ENCODE measurements at places on chromosomes 16 and 17. TPM values are rescaled to one million over a fixed set of nuclear protein-coding genes. Genes with fewer than 3 reads are reported as not detected.

DNA sequence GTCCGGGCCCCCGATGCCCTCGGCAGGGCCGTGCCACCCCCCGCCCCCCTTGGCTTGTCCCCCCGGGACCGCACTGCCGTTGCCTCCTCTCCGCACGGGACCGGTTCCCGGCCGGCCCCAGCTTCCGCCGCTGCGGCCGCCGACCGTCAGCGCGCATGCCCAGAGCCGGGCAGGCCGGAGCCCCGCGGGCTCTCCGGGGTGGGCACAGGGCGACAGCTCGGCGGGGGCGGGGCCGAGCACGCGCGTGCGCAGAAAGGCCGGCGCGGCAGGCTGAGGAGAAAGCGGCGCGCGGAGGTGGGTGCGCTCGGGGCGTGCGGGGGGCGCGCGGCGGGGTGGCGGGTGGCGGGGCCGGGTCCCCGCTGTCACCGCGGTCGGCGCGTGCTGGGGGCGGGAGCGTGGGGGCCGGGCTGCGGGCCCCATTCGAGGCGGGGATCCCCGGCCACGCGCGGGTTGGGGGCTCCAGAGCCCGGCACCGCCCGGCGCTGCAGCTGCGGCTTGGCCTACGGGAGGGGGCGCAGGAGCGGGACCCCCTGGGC lies at the start of gene TBC1D24:
TSS of gene TBC1D24 (plus strand) at position 251 of the 536 bp plus-strand sequence. CDS start 21,022 bp downstream, outside the sequence.
- peaks cover 23% of the 10 kb centered on the region for H3K27me3 ChIP-seq
- H3K36me3 ChIP-seq, result no peaks in the 10 kb centered on the region
- peak; percentile 83 for DNase-seq

- no peak for DNase-seq
- H3K4me1 ChIP-seq, result no peaks in the 10 kb centered on the region
- H3K4me3 ChIP-seq, result no peak overlapping the region
- no peaks in the 10 kb centered on the region for H3K27me3 ChIP-seq
- no peaks in the 10 kb centered on the region for H3K36me3 ChIP-seq
Measured at GRCh38 chr16:83355570-83356218, 452.1 kb upstream of the HSBP1 start.

CACNG3 gene
- not detected for total RNA-seq

NAGS gene
- total RNA-seq, result 1.5 TPM

PLEKHH3 gene
- 1.8 TPM for total RNA-seq

DNA sequence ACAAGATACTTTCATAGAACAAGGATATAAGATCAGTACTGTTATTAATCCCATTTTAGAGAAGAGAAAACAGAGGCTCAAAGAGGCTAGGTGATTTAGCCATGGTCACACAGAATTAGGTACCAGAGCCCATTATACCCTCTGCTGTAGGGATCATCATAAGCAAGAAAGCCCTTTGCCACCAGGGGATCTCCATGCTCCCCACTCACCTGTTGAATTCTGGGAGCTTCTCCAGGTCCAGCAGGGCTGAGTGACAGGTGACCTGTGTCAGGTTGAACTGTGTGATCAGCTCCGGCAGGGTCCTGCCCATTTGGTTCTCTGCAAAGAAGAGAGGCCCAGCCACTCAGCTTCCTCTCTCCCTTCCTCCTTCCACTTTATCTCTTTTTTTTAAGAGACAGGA lies 22.2 kb upstream of the GGA2 start:
- no peaks in the 10 kb centered on the region for H3K4me1 ChIP-seq
- H3K36me3 ChIP-seq, result peaks cover 12% of the 10 kb centered on the region
- no peaks in the 10 kb centered on the region for H3K27me3 ChIP-seq

DNA sequence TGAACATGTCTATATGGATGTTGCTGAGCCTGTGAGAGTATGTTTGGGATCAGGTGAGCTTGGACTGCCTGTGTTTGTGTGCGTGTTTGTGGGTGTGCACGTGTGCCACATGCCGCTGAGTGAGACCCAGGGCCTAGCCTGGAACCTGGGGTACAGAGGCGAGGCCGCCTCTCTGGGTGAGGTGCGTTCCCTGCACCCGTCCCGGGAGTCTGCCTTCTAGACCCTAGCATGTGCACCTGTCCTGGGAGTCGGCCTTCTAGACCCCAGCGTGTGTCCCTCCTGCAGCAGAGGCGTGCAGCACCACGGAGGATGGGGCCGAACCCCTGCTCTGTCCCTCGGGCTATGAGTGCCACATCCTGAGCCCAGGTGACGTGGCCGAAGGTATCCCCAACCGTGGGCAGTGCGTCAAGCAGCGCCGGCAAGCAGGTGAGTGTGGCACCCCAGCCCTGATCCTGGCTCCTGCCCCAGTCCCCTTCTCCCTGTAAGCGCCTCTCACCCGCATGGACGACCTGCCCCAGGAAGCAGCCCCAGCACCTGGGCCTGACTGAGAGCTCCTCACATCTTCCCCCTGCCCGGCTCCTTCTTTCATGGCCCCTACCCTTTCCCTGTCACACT lies 24.6 kb downstream of the WFDC1 start:
- H3K4me1 ChIP-seq, result no peaks in the 10 kb centered on the region

DNA sequence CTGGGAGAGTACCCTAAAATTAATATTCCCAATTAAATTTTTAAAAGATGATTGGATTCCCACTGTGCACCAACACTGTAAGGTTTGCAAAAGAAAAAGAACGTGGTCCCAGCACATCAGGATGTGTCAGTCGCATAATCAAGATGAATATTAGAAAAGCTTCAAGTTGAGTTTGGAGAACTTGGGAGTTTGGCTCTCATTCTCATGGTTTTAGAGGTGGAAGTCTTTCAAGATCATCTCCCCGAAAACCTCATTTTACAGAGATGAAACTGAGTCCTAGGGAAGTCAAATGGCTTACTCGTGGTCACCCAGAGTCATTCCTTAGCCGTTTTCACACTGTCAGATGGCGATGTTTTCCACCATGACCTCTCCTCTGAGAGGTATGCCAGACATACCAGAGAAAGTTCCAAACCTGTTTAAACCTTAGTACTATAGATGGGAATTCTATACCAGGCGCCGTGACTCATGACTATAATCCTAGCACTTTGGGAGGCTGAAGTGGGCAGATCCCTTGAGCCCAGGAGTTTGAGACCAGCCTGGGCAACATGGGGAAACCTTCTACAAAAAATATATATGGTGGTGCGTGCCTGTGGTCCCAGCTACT lies 1.2 kb downstream of the SEC14L1 start:
- no peaks in the 10 kb centered on the region for H3K27me3 ChIP-seq
- peaks cover 73% of the 10 kb centered on the region for H3K36me3 ChIP-seq
- peak overlapping the region; percentile 82 for H3K27ac ChIP-seq
- DNase-seq, result no peak
- H3K4me1 ChIP-seq, result peaks cover 74% of the 10 kb centered on the region

GRCh38 chr16:62391940-62392339 lies 355.7 kb upstream of the CDH8 start:
- no peak overlapping the region for H3K27ac ChIP-seq
- no peak for DNase-seq
- H3K4me1 ChIP-seq, result no peaks in the 10 kb centered on the region
- no peaks in the 10 kb centered on the region for H3K27me3 ChIP-seq
- H3K4me3 ChIP-seq, result no peak overlapping the region
- no peaks in the 10 kb centered on the region for H3K36me3 ChIP-seq

VWA3A gene
- total RNA-seq, result 0.18 TPM

DNA sequence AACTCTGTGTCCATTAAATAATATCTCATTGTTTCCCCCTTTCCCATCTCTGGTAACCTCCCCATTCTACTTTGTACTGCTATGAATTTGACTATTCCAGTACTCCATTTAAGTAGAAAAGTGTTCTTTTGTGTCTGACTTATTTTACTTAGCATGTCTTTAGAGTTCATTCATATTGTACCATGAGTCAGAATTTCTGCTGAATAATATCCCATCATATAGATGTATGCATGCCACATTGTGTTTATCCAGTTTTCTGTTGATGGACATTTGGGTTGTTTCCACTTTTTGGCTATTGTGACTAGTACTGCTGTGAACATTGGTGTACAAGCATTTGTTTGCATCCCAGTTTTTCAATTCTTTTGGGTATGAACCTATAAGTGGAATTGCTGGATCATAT lies 6.0 kb downstream of the PPM1D start:
- H3K36me3 ChIP-seq, result peaks cover 12% of the 10 kb centered on the region
- DNase-seq, result no peak
- H3K27me3 ChIP-seq, result no peaks in the 10 kb centered on the region
- peaks cover 39% of the 10 kb centered on the region for H3K4me1 ChIP-seq

DNA sequence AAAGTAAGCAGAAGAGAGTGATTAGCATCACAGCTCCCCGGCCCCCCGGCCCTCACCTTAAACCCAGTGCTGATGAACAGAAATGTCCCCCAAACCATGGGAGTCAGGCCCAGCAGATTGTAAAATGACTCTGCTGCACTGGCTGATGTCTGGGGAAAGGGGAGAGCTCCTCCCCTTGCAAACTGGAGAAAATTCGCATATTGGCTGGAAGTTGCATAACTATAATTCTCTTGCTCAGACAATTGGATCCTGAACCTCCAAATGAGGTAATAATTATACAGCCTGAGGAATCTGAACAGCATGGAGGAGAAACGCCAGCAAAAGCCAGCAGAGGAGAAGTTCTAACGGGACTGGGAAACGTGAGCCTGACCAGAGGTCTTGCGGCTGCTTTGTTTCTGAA lies 109.7 kb downstream of the C16orf95 start:
- H3K4me1 ChIP-seq, result peaks cover 5% of the 10 kb centered on the region
- no peak overlapping the region for H3K4me3 ChIP-seq

DNA sequence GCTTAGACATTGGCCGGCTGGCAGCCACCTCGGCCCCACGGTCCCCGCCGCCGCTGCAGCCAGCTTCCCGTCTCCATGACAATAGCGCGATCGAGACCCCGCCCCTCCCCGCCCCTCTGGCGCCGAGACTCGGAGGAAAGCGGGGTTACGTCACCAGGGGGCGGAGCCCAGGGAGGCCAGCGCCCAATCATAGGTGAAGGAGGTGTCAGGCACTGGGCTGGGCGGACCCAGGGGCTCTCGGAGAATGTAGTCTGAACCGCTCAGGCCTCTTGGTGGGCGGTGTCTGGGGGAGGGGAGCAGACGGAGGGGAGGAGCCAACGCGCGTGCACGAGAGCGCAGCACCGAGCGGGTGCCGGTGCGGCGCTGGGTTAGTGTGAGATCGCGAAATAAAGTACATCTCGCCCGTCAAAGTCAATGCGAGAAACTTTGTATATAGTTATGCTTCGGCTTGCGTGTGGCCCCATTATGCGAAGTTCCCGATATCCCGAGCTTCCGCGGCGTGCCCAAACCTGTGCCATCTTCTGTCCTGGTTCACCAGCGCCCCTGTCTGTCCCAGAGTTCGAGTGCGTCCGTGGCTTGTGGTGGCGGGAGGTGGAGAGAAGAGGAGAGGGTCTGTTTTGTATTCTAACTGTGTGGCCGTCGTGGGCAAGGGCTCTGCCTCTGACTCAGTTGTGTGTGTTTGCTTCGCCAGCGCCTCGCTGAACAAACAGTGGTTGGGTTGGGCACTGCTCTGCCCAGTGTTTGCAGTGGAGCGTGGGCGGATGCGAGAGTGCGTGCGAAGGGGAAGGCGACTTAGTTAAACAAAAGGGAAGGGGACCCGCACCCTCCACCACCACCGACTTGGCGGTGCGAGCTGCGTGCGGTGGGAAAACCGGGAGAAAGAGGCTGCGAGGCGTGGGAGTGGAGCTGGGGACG lies 1.3 kb upstream of the IRX5 start:
- DNase-seq, result peak; percentile 96
- peaks cover 34% of the 10 kb centered on the region for H3K4me1 ChIP-seq
- peaks cover 63% of the 10 kb centered on the region for H3K27me3 ChIP-seq
- peak overlapping the region; percentile 72 for H3K27ac ChIP-seq
- peaks cover 25% of the 10 kb centered on the region for H3K36me3 ChIP-seq

YBX2 gene
- total RNA-seq, result 1.6 TPM

GRCh38 chr16:85586380-85587104 lies 26.6 kb upstream of the GSE1 start:
- H3K4me3 ChIP-seq, result no peak overlapping the region
- H3K4me1 ChIP-seq, result no peaks in the 10 kb centered on the region
- H3K36me3 ChIP-seq, result no peaks in the 10 kb centered on the region
- no peak overlapping the region for H3K27ac ChIP-seq
- DNase-seq, result no peak

MEOX1 gene
- 4.7 TPM for total RNA-seq

PYY gene
- not detected for total RNA-seq

KDM8 gene
- total RNA-seq, result 12.7 TPM

GRCh38 chr17:39804839-39805238 lies 59.3 kb downstream of the IKZF3 start:
- peaks cover 35% of the 10 kb centered on the region for H3K4me1 ChIP-seq
- H3K4me3 ChIP-seq, result no peak overlapping the region
- H3K36me3 ChIP-seq, result peaks cover 19% of the 10 kb centered on the region
- DNase-seq, result no peak

GRCh38 chr16:4358831-4359561 lies 7.9 kb upstream of the PAM16 start:
- H3K36me3 ChIP-seq, result peaks cover 52% of the 10 kb centered on the region
- H3K4me3 ChIP-seq, result no peak overlapping the region
- no peaks in the 10 kb centered on the region for H3K27me3 ChIP-seq

DNA sequence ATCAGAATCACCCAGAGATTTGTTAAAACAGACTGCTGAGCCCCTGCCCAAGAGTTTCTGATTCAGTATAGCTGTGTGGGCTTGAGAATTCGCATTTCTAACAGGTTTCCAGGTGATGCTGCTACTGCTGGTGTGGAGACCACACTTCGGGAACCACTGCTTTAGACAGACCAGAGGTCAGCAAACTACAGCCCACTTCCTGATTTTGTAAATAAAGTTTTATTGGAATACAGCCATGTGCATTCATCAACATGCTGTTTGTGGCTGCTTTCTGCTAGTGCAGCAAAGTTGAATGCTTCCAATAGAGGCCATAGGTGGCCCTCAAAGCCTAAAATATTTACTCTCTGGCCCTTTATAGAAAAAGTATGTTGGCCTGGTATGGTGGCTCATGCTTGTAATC lies 32.6 kb upstream of the CLEC19A start:
- H3K27me3 ChIP-seq, result peaks cover 2% of the 10 kb centered on the region
- H3K36me3 ChIP-seq, result no peaks in the 10 kb centered on the region
- H3K27ac ChIP-seq, result no peak overlapping the region
- no peaks in the 10 kb centered on the region for H3K4me1 ChIP-seq

CACNG4 gene
- total RNA-seq, result not detected

DNA sequence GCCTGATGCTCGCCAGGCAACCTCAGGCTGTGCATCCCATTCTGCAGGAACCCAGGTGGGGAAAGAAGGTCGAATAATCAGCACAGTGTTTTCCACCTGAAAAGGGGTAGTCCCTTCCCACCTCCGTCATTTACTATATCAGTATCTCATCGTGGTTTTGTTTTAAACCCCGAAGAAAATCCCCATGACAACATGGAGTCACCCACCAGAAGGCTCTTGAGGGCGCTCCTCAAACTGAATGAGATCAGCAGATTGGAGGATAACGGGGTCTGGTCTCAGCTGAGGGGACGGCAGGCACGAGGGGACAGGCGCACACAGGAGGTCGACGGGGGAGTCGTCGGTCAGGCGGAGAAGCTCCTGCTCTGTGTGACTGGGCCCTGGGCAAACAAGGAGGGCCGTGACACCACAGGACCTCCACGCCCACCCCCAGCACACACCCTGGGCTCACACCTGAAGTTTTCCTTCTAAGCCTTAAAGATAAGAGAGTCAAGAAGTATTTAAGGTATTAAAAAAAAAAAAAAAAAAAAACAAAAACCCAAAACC lies 44.2 kb downstream of the MARF1 start:
- no peaks in the 10 kb centered on the region for H3K27me3 ChIP-seq
- peak overlapping the region; percentile 33 for H3K27ac ChIP-seq
- DNase-seq, result no peak
- no peak overlapping the region for H3K4me3 ChIP-seq

- peak; percentile 62 for DNase-seq
- H3K27ac ChIP-seq, result no peak overlapping the region
- H3K4me1 ChIP-seq, result peaks cover 6% of the 10 kb centered on the region
- H3K4me3 ChIP-seq, result no peak overlapping the region
- H3K36me3 ChIP-seq, result no peaks in the 10 kb centered on the region
- H3K27me3 ChIP-seq, result no peaks in the 10 kb centered on the region
Measured at GRCh38 chr17:35947156-35947585, 3.7 kb upstream of the LYZL6 start.

YWHAE gene
- 352 TPM for total RNA-seq

- DNase-seq, result no peak
- no peak overlapping the region for H3K27ac ChIP-seq
- no peak overlapping the region for H3K4me3 ChIP-seq
- H3K36me3 ChIP-seq, result peaks cover 3% of the 10 kb centered on the region
Measured at GRCh38 chr16:30009085-30009862, 1.6 kb downstream of the DOC2A start.

TBC1D3I gene
- 0.15 TPM for total RNA-seq
